ENCODE measurements at places on chromosomes 2 and 18. TPM values are rescaled to one million over a fixed set of nuclear protein-coding genes. Genes with fewer than 3 reads are reported as not detected.

GRCh38 chr2:241237047-241237446 lies 48.6 kb downstream of the ANO7 start:
- no peak for DNase-seq

DNA sequence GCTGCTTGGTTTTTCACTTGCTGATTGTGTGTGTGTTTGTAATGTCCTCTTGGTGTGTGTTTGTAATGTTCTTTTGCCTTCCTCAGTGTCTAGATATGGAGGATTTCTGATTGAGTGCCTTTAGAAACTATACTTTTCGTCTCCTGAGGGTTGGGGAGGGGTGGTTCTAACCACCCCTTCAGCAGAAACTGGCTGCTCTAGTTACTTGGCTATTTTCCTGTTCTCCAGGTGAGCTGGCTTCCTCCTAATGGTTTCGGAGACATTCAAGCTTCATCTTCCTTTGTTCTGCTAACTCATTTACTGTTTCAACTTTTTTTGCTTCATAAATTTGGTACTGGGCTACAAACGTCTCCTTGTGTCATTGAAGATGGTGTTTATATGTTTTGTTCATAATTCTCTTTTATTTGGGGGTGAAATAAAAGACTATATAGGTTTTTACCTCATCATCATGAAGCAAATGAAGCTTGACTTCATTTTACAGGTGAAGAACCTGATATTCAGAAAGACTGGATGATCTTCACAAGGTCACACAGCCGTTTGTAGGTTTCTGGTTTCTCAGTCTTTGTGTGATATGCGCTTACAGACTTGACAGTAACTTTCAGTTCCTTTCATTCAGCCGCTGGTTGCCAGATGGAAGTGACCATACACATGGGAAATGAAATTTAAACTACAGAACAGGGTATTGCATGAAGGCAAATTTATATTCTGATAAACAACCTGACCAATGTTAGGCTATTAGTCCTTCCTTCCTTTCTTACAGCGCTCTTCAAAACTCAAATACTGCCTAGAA lies 238.5 kb downstream of the GALR1 start:
- DNase-seq, result no peak

DNA sequence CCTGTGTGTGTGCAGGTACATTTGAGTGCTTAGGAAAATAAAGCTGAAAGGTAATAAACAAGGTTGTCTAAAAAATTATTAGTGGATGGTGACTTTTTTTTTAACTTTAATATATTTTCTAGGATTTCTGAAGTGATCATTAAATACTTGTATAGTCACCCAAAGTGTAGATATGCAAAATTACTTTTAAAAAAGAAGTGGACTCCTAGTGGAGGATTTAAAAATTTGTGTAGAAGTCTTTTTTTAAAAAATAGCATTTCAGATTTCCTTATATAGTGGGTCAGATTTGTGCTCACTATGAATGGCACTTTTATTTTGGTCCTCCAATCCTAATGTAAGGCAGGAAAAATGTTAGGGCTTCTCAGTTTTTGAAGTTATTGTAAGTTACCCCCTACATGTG lies 3.9 kb downstream of the GORASP2 start:
- DNase-seq, result no peak

DNA sequence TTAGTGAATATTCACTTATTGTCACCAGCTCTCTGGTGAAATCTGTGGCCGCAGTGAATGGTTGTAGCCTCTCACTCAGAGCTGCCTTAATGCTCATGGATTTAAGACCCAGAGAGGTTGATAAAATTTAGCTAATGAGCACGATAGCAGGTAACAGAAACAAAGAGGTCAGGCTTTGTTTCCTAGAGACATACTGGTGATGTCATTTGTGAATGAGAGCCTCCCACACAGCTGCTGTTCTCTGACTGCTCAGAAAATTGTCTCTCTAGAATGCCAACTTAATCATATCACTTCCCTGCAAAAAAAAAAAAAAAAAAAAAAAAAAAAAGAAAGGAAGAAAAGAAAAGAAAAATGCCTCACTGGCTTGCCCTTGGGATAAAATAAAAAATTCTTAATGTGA lies 411.7 kb upstream of the MYT1L start:
- no peak for DNase-seq

DNA sequence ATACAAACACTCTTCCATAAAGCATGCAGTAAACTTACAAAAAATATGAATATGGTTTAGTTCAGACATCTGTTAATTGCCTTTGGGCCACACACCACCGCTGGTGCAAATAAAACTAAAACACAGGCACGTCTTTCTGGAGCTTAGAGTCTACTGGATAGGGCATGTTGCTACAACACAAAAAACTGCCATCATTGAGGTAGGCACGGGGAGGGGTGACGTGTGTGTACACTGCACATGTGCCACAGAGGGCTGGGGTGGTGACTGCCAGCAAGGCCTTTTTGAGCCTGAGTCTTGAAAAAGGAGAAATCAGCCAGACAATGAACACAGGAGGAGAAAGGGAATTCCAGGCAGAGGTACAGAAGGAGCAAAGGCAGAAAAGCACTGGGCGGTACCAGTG lies 5.1 kb downstream of the SERPINE2 start:
- DNase-seq, result no peak

DNA sequence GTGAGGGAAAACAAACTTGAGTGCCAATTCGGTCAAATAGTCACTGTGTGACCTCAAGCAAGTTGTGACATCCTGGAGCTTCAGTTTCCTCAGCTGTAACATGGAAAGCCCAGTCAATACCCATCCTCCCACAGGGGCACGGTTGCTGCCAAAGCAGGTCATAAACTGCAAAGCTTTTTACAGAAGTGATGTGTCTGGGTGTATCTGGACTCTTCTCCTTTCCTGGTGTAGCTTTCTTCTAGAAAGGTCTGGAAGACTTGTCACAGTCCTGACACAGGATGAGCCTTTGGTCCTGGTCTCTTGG lies 4.2 kb upstream of the AFF3 start:
- no peak for DNase-seq

DNA sequence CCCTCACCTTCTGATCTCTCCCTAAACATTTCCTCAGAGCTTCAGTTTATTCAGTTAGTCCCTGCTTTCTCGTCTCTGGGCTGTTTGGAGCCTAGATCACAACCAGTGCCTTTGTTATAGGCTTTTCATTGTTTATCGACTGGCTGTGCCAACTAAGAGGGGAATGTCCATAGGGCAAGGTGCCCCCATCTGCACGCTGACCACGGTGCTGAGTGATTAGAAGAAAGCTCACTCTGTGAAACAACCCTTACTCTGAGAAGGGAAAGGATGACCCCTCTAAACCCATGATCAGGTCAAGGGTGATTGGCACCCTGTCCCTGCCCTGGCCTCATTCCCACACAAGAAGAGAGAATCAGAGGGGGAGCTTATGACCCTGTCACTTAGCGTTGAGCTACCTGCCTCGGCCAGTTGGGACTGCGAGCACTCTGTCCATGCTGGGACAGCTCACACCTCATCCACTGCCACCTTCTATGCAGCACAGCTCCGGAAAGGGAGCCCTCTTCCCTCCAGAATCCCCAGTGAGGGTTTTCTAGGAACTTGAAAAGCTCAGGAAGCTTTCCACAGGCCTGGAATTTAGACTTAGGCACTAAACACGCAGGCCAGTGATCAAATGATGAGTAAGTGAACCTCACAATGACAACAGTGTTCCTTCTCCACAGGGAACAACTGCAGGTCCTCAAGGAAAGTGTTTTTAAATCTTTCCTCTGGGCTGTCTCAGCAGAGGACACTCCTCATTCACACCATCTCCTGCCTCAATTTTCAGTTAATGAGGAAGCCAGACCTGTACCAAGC lies 2.3 kb upstream of the ACTG2 start:
- DNase-seq, result no peak

- no peak for DNase-seq
Observed at GRCh38 chr18:3223356-3223755, 3.6 kb upstream of the MYOM1 start.

EPHA4 gene
- total RNA-seq, result 17.7 TPM

GRCh38 chr2:88642278-88642677 lies 15.0 kb upstream of the EIF2AK3 start:
- DNase-seq, result no peak

DNA sequence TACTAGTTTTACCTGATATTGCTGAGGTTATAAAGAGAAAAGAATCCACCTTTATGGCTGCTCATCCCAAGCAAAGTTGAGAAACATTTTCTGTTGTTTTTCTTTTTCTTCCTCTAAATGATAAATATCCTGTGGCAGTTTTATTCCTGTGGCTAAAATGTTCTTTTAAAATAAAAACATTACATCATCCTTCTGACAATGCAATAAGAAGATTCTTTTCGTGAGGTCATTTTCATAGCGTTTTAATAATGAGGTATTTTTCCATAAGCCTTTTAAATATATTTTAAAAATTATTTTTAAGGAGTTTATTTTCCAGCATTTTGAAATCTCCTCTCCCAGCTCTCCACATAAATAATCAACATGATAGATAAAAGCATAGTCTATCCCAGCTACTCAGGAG lies 52.8 kb upstream of the EPB41L3 start:
- DNase-seq, result no peak

GRCh38 chr2:24315669-24316068 lies 44.7 kb downstream of the ITSN2 start:
- no peak for DNase-seq

GRCh38 chr18:36041146-36041545 lies 26.2 kb downstream of the RPRD1A start:
- DNase-seq, result no peak

POTEI gene
- total RNA-seq, result 0.27 TPM

DES gene
- total RNA-seq, result 1.4 TPM

GRCh38 chr2:66686755-66687154 lies 251.8 kb downstream of the MEIS1 start:
- no peak for DNase-seq

SLC9A4 gene
- total RNA-seq, result not detected

DNA sequence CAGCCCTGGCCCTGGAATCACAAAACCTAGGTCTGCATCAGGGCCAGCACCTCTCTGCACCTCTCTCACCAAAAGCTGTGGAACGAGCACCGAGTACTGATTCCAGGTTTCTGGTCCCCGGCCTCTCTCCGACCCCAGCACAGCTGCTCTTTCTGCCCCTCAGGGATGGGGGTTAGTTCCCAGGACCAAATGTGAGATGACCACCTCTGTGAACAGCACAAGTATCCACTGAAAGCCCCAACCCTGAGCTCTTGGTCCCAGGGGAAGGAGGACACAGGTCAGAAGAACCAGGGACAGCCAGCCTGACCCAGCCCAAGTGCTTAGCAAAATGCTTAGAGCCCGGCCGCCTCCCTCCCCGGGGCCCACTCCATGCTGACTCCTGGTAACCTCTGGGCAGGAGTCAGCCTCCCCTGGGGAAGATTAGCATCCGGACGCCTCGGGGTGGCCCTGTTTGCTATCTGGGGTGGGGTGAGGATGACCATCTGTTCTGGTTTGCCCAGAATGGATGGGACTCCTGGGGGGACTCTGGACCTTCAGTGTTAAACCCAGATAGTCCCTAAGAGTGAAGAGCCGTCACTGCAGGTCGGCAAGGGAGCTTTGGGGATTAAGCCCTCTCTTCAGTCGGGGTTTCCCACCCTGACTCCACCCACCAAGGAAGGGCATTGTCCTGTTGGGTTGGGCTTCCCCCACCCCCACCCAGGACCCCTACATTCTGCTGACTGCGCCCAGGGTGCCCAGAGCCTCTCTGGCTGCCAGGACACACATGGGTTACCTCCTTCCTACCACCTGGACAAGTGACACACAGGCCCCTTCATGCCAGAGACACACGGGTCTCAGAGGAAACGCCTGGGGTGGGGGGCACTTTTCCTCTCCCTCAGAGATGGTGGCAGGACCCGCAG lies 9.4 kb upstream of the GPR55 start:
- no peak for DNase-seq

DNA sequence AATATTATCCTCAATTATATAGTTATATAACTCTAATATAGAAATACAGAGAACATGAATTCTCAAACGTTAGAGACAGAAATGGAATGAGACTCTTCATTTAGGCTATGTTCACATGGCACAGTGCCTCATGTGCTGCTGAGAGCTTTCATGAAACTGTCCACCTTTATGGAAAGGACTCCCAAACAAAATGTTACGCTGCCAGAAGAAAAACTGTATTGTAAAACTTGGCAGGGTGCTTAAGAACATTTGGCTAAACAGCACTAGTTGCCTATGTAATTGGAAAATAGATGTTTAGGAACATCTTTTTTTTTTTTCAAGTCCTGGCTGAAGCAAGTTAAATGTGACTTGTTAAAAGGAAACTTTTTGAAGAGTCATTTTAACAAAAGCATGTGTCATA lies 396.0 kb downstream of the ERBB4 start:
- DNase-seq, result no peak

DNA sequence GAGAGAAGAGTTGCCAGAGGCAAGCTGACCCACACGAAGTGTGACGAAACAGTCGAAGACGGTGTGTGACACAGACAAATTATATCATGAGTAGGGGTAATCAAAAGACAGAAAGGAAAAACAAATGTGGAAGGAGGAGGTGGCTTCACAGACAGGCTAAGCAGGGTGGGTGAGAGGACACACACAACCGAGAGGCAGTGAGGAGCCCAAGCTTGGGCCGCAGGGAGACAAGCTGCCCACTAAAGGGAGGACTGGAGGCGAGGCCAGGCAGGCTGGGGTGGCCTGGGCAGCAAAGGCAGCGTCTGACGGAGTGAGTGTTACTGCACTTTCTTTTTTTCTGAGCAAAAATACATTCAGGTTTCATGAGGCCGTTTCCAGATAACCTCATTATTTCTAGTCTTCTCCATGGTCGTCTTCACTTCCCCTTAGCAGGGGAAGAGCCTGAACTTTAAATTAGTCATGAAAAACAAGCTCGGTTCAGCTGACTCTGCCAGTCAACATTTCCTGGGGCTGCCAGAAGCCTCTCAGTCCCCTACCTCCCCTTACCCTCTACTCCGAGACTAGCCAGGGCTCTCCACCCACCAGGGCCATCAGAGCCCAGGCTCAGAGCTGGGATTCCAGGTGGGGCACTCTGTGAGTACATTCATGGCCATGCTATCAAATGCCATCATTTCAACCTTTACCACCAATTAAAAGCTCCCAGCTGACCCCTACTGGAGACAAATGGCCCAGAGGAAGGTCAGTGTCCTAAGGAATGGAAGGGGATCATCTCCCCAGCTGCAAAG lies 13.8 kb upstream of the ZFP36L2 start:
- DNase-seq, result no peak

DNA sequence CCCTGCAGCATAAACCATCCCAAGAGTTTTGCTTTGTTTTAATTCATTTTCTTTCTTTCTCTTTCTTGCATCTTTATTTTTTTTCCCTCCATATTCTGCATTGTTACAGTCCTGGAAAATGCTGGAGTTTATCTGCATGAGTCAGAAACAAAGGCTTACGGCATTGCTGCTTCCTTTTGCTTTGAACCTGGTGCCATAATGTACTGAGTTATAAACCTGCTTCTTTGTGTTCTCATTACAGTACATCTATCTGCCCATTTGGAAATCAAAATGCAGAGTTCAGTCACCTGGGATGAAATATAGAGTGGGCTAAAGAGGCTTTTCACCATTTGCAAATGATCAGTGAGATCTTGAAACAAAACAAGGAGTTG lies 1009.2 kb upstream of the FANCL start:
- no peak for DNase-seq

DNA sequence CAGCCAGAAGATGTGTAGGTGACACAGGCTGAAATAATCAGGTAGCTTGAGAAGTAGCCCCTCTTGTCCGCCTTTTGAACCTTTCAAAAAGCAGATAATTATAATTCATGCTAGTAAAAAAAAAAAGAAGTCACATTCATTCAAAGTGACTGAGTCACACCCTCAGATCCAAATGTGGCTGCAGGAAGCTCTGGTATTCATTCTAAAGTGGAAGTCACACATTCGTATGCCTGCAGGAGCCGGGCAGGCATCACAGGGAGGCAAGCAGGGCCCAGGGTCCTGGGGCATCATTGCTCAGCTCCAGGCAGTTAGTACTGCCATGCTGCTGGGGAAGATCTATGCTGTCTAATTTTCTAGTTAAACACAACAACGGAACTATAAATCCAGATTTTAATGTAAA lies 21.7 kb upstream of the RAB11FIP5 start:
- DNase-seq, result no peak

Measured in sciatic nerve (tissue), 2 donors.